ENCODE measurements at places on chromosomes 12 and 14. TPM values are rescaled to one million over a fixed set of nuclear protein-coding genes. Genes with fewer than 3 reads are reported as not detected.

Gene DLK1
- 112 TPM for total RNA-seq

Gene FOXN4
- 3.4 TPM for total RNA-seq

Gene DCAF4
- total RNA-seq, result 11.3 TPM

Gene GSKIP
- total RNA-seq, result 56.3 TPM

Gene PAPLN
- total RNA-seq, result 7.0 TPM

Gene MORN3
- total RNA-seq, result 0.99 TPM

Gene TBX3
- total RNA-seq, result 13.9 TPM

Gene TAS2R7
- total RNA-seq, result not detected

Gene VWF
- 73.5 TPM for total RNA-seq

Gene ETFBKMT
- 6.3 TPM for total RNA-seq

Gene SLC35F4
- total RNA-seq, result 1.6 TPM

Gene INSM2
- total RNA-seq, result 24.3 TPM

Gene TAS2R10
- 5.8 TPM for total RNA-seq

Gene AKT1
- 122 TPM for total RNA-seq

Gene HPD
- total RNA-seq, result 0.77 TPM

Gene CMKLR1
- total RNA-seq, result 4.0 TPM

Gene DBX2
- 0.22 TPM for total RNA-seq

All from camera-type eye (tissue), 1 donor.